ENCODE measurements at places on chromosomes 4 and X. TPM values are rescaled to one million over a fixed set of nuclear protein-coding genes. Genes with fewer than 3 reads are reported as not detected.

DNA sequence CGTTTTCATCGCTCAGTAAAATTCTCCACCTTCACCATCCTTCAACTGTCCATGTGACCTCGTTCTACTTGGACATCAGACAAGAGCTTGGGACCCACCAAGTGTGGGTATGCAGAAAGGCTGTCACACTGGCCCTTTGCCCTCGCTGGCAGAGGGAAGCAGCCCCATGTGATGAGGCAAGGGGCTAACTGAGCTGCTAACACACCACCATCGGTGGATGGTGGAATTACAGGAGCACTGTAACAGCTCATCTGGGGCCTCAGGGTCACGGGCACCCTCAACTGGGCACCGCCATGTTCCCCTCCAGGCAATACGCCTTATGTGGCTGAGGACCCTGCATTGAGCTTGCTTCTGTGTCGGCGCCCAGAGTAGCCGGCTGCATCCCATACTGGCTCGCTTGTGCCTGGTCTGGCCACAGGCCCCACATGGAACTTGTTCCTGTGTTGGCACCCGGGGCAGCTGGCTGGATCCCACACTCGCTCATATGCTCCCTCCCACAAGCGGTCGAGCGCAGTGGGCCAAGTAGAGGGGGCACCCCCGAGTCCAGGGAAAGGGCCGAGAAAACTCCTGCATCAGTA is 109.5 kb downstream of the TAB3 start:
- no peak for DNase-seq
- H3K27ac ChIP-seq: no peak overlapping the region
- H3K36me3 ChIP-seq: no peaks in the 10 kb centered on the region
- no peak overlapping the region for H3K4me3 ChIP-seq

DNA sequence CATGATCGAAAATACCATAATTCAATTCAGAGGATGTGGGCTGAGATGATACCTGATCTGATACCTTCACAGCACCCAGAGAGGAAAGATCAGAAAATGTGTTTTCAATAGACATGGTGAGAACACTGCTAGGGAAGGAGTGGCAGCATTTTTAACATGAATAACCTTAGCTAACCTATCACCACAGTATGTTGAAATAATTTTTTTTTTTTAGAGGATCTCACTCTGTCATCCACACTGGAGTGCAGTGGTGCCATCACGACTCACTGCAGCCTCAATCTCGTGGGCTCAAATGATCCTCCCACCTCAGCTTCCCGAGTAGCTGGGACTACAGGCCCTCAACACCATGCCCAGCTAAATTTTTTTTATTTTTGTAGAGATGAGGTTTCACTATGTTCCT is 90.5 kb upstream of the RAPGEF2 start:
- DNase-seq: no peak
- no peak overlapping the region for H3K27ac ChIP-seq
- no peaks in the 10 kb centered on the region for H3K36me3 ChIP-seq
- H3K4me3 ChIP-seq: no peak overlapping the region

ADGRL3 gene
- total RNA-seq: 59.9 TPM

NEIL3 gene
- 0.37 TPM for total RNA-seq

FHDC1 gene
- 11.7 TPM for total RNA-seq

DNA sequence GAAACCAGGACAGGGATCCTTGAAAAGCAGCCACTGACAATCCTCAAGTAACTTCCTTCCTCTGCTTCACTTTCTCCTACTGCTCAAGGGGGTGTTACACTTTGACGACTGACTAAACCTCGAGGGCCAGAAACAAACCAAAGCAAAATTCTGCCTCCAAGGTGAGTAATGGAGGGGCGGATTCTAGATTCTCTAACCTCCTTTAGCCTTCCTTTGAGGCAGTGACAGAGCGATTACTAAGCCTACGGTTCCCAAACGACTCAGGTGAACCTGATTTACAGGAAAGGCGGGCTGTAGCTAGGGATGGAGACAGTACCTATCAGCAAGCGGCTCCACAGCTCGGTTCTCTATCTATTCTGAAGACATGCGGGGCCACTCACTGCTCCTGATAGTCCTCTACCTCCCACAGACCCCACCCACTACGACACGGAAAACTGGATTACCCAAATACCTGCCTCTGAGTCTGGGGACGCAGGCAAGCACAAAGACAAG is 487 bp downstream of the TBCK start:
- no peaks in the 10 kb centered on the region for H3K36me3 ChIP-seq
- no peaks in the 10 kb centered on the region for H3K27me3 ChIP-seq
- H3K4me3 ChIP-seq: peak overlapping the region; percentile 86
- peak; percentile 45 for DNase-seq
- H3K27ac ChIP-seq: peak overlapping the region; percentile 97

GRCh38 chrX:69072486-69073006 is 92.7 kb downstream of the PJA1 start:
- no peaks in the 10 kb centered on the region for H3K27me3 ChIP-seq
- no peak overlapping the region for H3K27ac ChIP-seq

NAP1L2 gene
- total RNA-seq: 0.46 TPM

- no peak overlapping the region for H3K27ac ChIP-seq
- peaks cover 1% of the 10 kb centered on the region for H3K4me1 ChIP-seq
- no peak for DNase-seq
- no peaks in the 10 kb centered on the region for H3K27me3 ChIP-seq
Measured at GRCh38 chr4:74632634-74633033, 161.7 kb downstream of the BTC start.

DNA sequence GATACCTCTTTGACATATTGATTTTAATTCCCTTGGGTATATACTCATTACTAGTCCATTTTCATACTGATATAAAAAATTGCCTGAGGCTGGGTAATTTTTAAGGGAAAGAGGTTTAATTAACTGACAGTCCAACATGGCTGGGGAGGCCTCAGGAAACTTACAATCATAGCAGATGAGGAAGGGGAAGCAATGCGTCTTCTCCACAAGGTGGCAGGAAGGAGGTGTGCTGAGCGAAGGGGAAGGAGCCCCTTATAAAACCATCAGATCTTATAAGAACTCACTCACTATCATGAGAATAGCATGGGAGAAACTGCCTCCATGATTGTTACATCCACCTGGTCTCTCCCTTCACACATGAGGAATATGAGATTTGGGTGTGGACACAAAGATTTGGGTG is 42.4 kb downstream of the MSX1 start:
- no peaks in the 10 kb centered on the region for H3K36me3 ChIP-seq
- no peak for DNase-seq
- no peak overlapping the region for H3K27ac ChIP-seq
- no peaks in the 10 kb centered on the region for H3K4me1 ChIP-seq

ENAM gene
- total RNA-seq: 0.11 TPM

DNA sequence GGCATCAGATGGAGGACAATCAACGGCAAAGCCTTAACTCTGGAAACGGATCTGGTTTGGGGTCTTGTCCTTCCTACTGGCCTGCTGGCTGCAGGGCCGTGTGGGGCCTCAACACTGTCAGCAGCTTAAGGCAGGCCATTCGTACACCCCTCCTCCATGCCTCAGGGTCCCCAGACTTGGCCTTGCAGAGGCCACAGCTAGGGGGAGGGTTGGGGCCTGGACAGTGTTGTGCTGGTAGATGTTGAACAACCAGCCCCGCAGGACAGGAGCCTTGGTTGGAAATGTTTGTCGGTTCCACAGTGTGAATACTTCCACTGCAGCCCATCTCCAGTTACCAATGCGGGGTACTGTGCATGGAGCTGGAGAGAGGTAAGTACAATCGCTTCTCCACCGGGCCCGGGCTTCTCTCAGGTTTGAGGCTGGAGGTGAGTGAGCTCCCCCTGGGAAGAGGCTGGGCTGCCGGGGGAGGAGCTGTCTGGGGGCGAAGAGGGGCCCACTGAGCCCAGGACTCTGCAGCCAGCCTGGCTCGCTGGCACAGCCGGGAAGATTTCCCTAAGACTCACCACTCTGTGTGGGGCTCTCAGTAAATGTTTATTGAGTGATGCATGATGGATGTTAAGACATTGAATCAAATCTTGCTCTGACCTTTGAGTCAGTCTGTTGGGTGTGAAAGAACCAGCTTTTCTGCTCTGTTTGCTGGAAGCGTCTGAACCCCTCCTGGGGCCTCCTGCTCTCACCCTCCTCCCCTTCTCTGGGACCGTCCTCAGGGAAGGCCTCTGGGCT is 19.7 kb upstream of the GPR78 start:
- H3K4me3 ChIP-seq: no peak overlapping the region
- DNase-seq: peak; percentile 34
- no peak overlapping the region for H3K27ac ChIP-seq
- no peaks in the 10 kb centered on the region for H3K36me3 ChIP-seq
- no peaks in the 10 kb centered on the region for H3K27me3 ChIP-seq

GRCh38 chr4:8493484-8493883 is 52.9 kb downstream of the TRMT44 start:
- H3K27ac ChIP-seq: no peak overlapping the region
- H3K4me1 ChIP-seq: no peaks in the 10 kb centered on the region
- H3K4me3 ChIP-seq: no peak overlapping the region
- no peaks in the 10 kb centered on the region for H3K27me3 ChIP-seq
- no peaks in the 10 kb centered on the region for H3K36me3 ChIP-seq
- DNase-seq: no peak

- H3K36me3 ChIP-seq: no peaks in the 10 kb centered on the region
- H3K27me3 ChIP-seq: no peaks in the 10 kb centered on the region
Measured at GRCh38 chr4:18366892-18367291, 345.3 kb upstream of the LCORL start.

- no peaks in the 10 kb centered on the region for H3K36me3 ChIP-seq
- no peak overlapping the region for H3K27ac ChIP-seq
- H3K4me1 ChIP-seq: no peaks in the 10 kb centered on the region
- H3K4me3 ChIP-seq: no peak overlapping the region
- H3K27me3 ChIP-seq: no peaks in the 10 kb centered on the region
- no peak for DNase-seq
Measured at GRCh38 chr4:67006791-67007190, 538.5 kb downstream of the CENPC start.

GRCh38 chr4:84737656-84738055 is 154.7 kb downstream of the CDS1 start:
- no peaks in the 10 kb centered on the region for H3K27me3 ChIP-seq
- H3K4me3 ChIP-seq: no peak overlapping the region
- H3K27ac ChIP-seq: no peak overlapping the region
- no peak for DNase-seq

GRCh38 chr4:140466146-140466545 is 31.9 kb downstream of the MGAT4D start:
- H3K27me3 ChIP-seq: peaks cover 6% of the 10 kb centered on the region
- no peaks in the 10 kb centered on the region for H3K36me3 ChIP-seq
- H3K4me3 ChIP-seq: no peak overlapping the region
- no peak overlapping the region for H3K27ac ChIP-seq
- DNase-seq: no peak

GRCh38 chrX:47840111-47840510 is 3.4 kb downstream of the ZNF81 start:
- no peaks in the 10 kb centered on the region for H3K36me3 ChIP-seq
- no peak overlapping the region for H3K4me3 ChIP-seq
- H3K27ac ChIP-seq: no peak overlapping the region
- no peaks in the 10 kb centered on the region for H3K4me1 ChIP-seq
- no peak for DNase-seq
- no peaks in the 10 kb centered on the region for H3K27me3 ChIP-seq

DNA sequence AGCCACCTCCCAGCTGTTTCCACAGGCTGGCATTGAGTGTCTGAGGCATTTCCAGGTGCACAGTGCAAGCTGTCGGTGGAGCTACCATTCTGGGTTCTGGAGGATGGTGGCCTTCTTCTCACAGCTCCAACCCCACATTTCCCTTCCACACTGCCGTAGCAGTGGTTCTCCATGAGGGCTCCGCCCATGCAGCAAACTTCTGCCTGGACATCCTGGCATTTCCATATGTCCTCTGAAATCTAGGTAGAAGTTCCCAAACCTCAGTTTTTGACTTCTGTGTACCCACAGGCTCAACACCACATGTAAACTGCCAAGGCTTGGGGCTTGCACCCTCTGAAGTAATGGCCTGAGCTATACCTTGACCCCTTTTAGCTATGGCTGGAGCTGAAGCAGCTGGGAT is 10.3 kb upstream of the FRMPD4 start:
- peaks cover 11% of the 10 kb centered on the region for H3K27me3 ChIP-seq
- no peak for DNase-seq
- H3K27ac ChIP-seq: no peak overlapping the region
- no peaks in the 10 kb centered on the region for H3K36me3 ChIP-seq
- no peak overlapping the region for H3K4me3 ChIP-seq

DNA sequence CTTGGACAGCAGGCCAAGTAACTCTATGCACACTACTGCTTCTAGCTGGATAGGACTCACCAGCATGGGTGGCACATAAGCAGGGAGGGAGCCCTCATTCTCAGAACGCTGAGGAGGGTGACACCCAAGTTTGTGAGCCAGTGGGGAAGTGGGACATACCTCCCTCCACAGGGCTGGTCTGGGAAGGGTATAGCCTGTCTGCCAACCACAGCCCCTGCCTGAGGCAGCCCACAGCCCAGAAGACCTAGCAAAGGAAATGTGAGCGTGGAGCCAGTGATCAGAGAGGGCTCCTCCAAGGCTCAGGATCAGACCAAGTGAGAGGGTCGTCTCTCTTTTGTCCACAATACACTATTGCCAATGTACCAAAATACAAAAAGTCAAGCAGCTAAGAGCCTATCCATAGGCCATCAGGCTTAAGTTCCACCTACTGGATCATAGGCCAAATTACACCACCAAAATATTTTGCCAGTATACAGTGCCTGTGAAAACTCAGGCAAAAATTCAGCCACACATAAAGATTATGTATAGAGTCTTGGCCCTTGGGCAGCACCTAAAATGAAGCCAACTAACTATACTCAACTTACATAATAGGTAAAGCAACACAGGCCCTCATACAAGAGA is 1203.1 kb downstream of the PCDH18 start:
- no peaks in the 10 kb centered on the region for H3K27me3 ChIP-seq
- H3K36me3 ChIP-seq: no peaks in the 10 kb centered on the region
- no peak overlapping the region for H3K4me3 ChIP-seq
- DNase-seq: no peak
- H3K4me1 ChIP-seq: no peaks in the 10 kb centered on the region

DNA sequence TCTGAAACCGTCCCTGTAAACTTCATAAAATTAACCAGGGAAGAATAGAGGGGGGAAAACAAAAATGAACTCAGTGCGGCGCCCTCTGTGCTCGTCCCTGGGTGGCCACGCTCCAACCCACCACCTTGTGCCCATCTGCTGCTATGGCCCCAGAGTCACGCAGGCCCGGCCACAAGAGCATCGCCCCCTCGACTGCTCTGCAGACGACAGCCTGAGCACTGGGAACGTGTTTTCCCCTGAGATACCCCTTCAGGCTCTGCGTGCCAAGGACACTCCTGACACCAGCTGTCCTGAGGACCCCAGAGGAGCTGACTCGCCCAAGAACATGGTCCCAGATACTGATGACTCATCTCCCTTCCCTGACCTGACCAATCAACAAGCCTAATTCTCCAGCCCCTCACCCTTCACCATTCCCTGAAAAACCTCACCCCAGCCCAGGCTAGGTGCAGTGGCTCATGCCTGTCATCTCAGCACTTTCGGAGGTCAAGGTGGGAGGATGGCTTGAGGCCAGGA is 64.1 kb upstream of the GPR78 start:
- H3K36me3 ChIP-seq: no peaks in the 10 kb centered on the region
- no peaks in the 10 kb centered on the region for H3K4me1 ChIP-seq
- no peak overlapping the region for H3K27ac ChIP-seq
- no peak overlapping the region for H3K4me3 ChIP-seq
- no peaks in the 10 kb centered on the region for H3K27me3 ChIP-seq
